ENCODE measurements at places on chromosomes 7 and 10. TPM values are rescaled to one million over a fixed set of nuclear protein-coding genes. Genes with fewer than 3 reads are reported as not detected.

The INSYN2A gene
- not detected for total RNA-seq

The ZNF273 gene
- total RNA-seq: 16.2 TPM

The MINDY3 gene
- 61.1 TPM for total RNA-seq

The CLCN1 gene
- total RNA-seq: 0.21 TPM

The ERVW-1 gene
- not detected for total RNA-seq

The SLC16A12 gene
- not detected for total RNA-seq

The SPDYE17 gene
- total RNA-seq: not detected

The PNLIPRP3 gene
- not detected for total RNA-seq

The BAMBI gene
- 1.9 TPM for total RNA-seq

The SPDYE16 gene
- 0.10 TPM for total RNA-seq

The SUV39H2 gene
- total RNA-seq: 6.3 TPM

The TAS2R4 gene
- 0.31 TPM for total RNA-seq

The TRIL gene
- not detected for total RNA-seq

The GNAI1 gene
- 0.73 TPM for total RNA-seq

The ZNF398 gene
- 18.7 TPM for total RNA-seq

The ANKRD61 gene
- total RNA-seq: not detected

The ASZ1 gene
- not detected for total RNA-seq

The PKD2L1 gene
- under 0.01 TPM for total RNA-seq

The FAM25C gene
- not detected for total RNA-seq

The SSMEM1 gene
- total RNA-seq: not detected

The KEL gene
- total RNA-seq: 0.10 TPM

The TAC1 gene
- total RNA-seq: not detected

The SAP25 gene
- 1.8 TPM for total RNA-seq

The SMKR1 gene
- total RNA-seq: 0.31 TPM

The CHST15 gene
- 23.9 TPM for total RNA-seq
